ENCODE measurements at places on chromosomes 11 and 22. TPM values are rescaled to one million over a fixed set of nuclear protein-coding genes. Genes with fewer than 3 reads are reported as not detected.

MDK gene
- 604 TPM for total RNA-seq

NEAT1 gene
- 6.4 TPM for total RNA-seq

RNASEH2C gene
- 81.1 TPM for total RNA-seq

TECTA gene
- 0.23 TPM for total RNA-seq

UPK3A gene
- 2.0 TPM for total RNA-seq

CHCHD10 gene
- total RNA-seq = 37.1 TPM

- no peak for DNase-seq
Observed at GRCh38 chr11:61762798-61763197, 10.4 kb downstream of the MYRF start.

GRCh38 chr11:77140231-77140851 is 12.3 kb downstream of the MYO7A start:
- no peak for DNase-seq

- DNase-seq = no peak
Observed at GRCh38 chr22:42561856-42562255, 8.1 kb downstream of the SERHL2 start.

DNA sequence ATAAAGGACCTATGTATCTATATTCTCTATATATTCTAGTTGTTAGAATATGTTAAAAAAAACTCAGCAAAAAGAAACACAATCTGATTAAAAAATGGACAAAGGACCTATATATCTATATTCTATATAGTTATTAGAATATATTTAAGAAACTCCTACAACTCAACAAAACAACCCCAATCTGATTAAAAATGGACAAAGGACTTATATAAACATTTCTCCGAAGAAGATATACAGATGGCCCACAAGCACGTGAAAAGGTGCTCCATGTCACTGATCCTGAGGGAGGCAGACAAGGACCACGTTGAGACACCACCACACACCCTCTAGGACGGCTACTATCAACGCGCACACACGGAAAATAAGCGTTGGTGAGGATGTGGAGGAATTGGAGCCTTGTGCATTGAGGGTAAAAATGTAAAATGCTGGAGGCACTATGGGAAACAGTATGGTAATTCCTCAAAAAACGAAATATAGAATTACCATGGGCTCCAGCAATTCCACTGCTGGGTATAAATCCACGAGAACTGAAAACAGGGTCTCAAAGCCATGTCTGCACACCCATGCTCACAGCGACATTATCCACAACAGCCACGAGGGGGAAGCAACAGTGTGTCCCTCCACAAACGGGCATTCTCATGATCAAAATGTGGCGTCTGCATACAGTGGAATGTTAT is 22.7 kb downstream of the YPEL1 start:
- no peak for DNase-seq

DNA sequence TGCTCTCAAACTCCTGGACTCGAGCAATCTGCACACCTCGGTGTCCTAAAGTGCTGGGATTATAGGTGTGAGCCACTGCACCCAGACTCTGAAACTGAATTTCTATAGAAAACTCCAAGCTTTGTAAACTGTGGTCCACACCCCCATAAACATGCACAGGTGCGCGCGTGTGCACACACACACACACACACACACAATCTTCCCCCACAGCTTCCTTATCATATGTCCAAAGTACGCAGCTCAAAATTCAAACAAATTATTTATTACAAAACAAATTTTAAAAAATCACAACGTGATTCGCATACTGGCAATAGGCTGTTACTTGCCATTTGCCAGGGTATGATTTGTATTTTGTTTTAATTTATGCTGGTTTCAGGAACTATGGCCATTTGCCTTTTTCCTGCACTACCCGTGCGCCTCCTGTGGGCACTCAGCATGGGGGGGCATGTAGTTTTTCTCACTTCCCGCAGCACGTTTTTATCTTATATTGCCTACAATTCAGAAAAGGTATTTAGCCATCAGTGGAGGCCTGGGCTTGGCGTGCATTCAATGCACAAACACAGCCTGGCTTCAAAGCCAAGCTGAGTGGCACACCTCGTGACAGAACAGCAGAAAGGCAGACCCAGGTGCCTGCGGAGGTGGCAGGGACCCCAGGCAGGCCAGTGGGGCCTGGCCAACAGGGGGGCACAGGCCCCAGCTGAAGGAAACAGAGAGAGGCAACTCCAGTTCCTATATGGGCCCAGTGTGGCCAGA is 10.8 kb upstream of the SNX32 start:
- no peak for DNase-seq

DNA sequence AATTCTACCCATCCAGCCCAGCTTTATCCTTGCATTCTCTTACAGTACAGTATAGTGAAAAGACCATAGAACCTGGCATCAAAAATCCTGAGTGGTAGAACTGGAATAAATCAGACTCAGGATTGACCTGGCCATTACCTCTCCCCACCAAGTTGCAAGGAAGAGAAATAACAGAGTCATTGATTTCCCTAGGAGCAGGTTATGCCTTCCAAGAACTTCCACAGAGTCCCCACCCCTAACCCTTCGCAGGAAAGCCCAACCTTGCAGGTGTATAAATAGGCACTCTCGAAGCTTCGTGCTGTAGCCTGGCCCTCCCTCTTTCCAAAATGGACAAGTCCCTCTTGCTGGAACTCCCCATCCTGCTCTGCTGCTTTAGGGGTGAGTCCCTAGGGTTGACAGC is at the start of gene PATE1:
PATE1 (plus strand) TSS at position 301 of the 400 bp plus-strand sequence; CDS start at position 327, 26 bp downstream.
- DNase-seq = no peak

DNA sequence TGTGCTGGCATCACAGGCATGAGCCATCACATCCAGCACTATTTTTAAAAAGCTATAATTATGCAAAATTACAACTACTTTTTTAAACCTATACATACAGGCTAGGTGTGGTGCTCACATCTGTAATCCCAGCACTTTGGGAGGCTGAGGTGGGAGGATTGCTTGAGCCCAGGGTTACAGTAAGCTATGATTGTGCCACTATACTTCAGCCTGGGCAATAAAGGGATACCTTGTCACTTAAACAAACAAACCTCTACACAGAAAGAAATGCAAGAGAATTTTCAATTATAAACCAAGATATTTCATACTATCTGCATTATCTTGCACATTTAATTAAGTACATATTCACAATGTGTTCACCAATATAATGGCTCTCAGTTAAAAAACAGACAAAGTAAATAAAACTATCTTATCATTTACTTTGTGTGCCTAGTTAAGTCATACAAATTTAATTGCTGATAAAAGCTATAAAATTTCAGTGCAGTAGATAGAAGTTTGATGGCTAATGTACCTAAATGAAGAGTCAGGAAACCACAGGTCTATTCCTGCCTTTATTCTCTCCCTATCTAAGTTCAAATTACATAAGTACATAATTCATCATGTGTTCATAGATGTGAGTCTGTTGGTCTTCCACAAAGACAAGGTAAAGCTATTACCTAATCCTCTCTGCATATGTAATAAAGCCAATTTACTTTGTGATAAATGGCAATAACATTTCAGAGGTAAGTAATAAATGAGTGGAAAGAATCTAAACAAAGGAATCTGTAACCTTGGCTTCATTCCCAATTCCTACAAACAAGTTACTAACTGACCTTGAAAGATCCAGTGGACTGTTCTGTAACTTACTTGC is 9.0 kb upstream of the RDX start:
- no peak for DNase-seq

DNA sequence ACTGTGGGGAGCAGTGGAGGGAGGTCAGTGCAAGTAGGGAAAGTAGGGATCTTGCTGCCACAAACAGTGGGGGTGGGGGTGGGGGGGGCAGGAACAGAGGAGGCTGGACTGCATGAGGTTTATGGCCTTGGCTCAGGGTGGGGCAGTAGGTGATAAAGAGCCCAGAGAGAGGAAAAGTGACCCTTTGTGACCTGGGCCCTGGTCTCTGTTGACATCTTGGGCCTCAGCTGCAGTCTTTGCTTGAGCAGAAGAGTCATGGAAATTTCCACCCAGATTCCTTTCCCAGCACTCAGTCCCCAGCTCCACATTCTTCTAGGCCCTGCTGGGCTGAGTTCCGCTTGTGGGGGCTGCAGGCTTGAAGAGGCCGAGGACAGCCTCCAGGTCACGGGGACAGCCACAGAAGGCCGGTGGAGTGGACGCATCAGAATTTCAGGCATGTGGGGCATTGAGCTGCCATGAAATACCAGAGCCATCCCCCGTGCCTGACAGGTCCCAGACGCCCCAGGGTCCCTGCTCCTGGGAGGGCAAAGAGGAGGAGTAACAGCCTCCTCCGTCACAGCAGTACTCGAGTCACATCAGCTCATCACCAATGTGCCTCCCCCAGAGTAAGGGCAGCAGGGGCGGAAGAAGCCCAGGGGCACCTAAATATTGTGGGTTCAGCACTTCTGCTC is 9.7 kb upstream of the MALAT1 start:
- DNase-seq = no peak

DNA sequence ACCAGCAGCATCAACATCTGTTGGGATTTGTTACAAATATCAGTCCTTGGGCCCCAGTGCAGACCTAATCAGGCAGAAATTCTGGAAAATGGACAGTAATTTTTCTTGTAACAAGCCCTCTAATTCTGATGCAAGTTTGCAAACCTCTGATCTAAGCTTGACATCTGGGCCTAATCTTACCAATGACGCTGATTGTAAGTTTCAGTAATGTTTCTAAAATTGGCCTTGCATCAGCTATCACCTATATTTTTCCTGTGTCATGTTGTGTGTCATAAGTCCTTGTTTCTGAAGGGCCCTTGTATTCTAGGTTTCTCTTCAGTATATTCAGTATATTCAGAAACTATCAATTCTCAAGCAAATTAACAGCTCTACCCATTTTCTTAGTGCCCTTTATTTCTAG is 36.4 kb downstream of the ZNF215 start:
- no peak for DNase-seq

DNA sequence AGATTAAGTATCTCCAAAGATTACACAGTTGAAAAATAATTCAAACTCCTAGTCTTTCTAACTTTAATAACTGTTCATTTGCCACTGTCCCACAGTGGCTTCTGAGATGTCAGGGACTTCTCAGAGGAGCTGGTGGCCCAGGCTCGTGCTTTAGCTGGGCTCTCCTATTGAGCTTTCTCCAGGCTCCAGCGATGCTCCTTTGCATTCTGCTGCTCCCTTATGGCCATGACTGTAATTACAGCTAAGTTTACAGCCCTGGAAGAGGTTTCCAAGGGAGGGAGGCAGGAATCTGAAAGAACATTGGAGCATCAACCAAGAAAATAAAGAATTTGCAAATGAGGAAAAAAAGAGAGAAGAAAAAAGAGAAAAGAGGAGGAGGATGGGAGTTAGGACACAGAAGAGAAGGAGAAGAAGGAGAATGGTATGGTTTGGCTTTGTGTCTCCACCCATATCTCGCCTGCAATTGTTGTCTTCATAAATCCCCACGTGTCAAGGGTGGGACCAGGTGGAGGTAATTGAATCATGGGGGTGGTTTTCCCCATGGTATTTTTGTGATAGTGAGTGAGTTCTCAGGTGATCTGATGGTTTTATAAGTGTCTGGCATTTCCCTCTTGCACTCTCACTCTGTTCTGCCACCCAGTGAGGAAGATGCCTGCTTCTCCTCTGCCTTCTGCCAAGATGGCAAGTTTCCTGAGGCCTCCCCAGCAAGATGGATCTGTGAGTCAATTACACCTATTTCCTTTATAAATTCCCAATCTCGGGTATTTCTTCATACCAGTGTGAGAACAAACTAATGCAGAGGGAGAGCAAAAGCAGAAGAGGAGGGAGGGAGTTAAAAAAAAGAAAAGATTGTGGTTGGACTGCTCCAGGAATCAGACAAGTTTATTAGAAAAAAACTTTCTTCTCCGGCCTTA is 857.0 kb downstream of the KCNA4 start:
- DNase-seq = no peak

DNA sequence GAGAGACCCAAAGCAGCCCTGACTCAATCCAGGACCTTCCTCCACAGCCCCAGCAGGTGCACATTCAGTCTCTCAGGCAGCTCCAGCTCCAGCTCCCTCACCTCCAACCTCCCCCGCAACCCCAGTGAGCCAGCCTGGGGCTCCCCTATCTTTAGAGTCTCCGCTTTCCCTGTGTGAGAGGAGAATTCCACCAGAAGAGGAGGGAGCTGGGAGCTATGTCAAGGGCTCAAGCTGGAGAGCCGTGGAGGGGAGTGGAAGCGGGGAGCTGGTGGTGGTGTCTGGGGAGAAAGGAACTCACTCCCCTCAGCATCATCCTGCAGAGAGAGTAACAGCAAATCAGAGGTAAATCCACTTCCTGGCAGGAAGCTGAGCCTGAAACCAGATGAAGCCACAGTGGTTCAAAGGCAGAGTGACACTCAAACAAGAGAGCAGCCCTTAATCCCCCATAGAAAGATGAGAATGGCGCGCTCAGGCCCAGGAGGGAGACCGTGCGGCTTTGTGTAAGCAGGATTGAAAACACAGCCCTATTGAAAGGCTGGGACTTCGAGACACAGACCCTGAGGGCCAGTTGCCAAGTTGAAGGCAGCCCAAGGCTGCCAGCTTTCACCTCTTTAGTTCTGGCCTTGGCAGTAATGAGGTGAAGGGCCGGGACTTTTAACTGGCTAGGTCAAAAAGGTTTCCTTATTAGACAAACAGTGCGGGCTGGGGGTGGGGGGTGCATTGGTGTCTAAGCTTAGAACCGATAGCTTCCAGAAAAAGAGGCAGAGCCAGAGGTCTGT is 21.4 kb upstream of the CDON start:
- DNase-seq = no peak

DNA sequence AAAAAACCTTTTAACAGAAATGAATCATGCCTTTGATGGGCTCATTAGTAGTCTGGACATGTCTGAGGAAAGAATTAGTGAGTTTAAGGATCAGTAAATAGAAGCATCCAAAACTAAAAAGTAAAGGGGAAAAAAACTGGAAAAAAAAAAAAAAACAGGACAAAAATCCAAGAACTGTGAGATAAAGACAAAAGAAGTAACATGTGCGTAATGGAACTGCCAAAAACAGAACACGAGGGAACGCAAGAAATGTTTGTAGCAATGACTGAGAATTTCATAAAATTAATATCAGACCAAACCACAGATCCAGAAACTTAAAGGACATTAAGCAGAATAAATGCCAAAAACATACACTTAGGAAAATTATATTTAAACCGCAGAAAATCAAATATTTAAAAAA is 77.4 kb downstream of the MS4A13 start:
- no peak for DNase-seq

DNA sequence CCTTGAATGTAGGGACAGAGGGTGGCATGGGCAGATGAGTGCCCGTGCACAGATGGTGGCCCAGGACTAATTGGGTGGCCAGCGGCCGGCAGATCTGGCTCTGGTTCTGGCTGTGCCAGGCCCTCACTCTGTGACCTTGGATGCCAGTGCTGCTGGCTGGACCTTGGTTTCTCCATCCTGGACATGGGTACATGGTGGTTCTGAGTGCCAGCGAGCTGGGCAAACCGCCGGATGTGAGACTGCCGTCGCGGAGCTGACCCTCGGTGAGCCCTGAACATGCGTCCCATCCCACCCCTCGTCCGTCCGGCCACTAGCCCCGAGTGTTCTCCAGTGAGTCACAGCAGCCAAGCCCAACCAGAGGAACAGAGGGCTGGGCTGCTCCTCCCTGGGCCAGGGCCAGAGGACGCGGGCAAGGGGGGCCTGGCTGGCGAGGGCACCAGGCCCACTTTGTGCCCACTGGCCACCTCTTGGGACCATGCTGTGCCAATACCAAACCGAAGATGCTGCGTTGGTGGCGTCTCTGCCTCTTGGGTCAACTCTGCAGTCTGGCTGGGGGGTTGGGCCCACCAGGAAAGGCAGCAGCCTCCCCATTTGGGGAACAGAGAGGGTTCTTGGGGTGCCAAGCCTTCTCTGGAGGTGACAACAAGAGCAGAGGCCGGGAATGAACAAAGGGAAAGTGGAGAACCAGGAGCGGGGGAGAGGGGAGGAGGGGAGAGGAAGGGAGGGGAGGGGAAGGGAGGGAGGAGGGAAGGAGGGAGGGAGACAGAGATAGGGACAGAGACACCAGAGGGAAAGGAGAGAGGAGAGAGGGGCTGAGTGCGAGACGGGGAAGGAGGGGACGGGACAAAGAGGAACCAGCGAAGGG is 10.7 kb downstream of the LSP1 start:
- DNase-seq = no peak

GRCh38 chr11:86196913-86197312 is 47.6 kb upstream of the EED start:
- no peak for DNase-seq

Data from epithelial cell of proximal tubule (primary cell).